ENCODE measurements at places on chromosomes 5 and 9.

DNA sequence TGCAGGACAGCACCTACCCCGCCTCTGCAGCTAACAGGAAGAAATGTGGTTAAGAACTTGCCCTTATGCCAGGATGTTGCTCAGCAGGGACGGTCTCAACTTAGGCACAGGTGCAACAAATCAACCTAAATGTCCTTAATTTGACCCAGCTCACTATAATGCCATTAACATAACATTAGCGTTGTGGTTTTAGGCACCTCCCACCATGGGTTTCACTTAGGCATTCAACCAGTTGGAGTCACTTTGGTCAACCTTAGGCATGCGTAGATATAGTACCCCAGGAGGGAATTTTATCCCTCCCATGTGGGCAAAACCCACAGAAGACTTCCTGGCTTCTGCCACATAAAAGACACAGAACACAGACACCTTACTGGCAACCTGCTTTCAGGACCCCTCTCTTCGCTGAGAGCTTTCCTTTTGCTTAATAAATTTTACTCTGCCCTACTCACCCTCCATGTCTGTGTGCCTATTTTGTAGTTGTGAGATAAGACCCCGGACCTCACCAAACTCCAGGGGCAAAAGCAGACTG lies 8.7 kb upstream of the ERAP1 start:
- DNase-seq, result no peak

DNA sequence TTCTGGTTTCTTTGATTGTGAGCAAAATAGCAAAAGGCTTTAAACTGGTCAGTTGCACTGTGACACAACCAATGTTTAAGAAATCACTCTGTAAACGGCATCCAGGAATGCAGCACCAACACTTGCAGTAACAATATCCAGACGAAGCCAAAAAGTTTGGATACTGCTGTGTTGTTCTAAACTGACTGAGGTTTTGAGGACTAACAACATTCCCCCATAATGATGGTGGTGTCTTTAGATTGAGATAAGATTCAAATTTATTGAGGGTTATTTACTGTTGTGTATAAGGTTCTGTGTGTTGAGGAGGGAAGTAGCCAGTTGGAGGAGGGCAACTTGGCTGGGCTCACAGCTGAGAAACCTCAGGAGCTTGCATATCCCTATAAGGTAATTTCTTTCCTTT lies 353.6 kb downstream of the BNC2 start:
- no peak for DNase-seq

- no peak for DNase-seq
These were observed 31.9 kb upstream of the C5orf58 start for GRCh38 chr5:170200876-170201275.

- DNase-seq, result no peak
These were observed 297.2 kb downstream of the SPOCK1 start for GRCh38 chr5:137201876-137202275.

DNA sequence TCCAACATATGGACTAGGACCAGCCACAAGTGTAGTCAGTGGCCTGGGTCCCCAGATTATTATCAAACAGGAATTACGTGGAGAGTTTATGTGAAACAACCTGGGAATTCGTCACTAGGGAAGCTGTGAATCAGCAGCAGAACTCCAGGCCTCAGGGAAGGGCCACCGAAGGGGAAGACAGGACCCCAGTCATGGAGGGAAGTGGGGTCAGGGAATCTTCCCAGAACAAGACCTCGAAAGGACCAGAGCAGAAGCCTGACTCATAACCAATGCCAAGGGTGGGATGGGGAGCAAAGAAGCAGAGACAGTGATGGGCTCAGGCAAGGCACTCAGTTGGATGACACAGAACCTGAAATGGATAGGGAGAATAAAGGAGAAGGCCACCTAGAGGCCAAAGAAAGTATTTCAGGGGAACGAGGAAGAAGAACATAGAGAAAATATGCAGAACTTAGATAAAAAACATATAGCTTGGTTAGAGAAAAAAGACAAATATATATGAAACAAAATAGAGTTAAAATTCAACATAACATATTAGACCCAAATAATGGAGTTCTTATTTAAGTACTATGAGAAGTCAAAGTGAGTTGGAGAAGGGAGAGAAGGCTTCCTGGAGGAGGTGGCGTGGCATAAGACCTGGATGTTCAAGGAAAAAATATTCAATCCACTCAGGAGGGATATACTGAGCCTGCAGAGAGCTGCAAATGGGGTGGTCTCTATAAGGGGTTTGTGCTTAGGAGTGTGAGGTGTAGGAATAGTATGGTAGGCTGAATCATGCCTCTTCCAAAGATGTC lies 66.7 kb upstream of the CAST start:
- no peak for DNase-seq

GRCh38 chr9:99445371-99445891 lies 223.3 kb downstream of the SEC61B start:
- DNase-seq, result no peak

- DNase-seq, result peak; percentile 80
These were observed 31.7 kb upstream of the PRXL2C start for GRCh38 chr9:96686638-96687335.

Measured in head of caudate nucleus (tissue), 42 donors.